ENCODE measurements at places on chromosomes 1 and 21.
A peak's percentile ranks its signal among the peaks of the same experiment; 100 is the strongest.

GRCh38 chr1:156099282-156099681 is 15.2 kb upstream of the LMNA start:
- DNase-seq: no peak

DNA sequence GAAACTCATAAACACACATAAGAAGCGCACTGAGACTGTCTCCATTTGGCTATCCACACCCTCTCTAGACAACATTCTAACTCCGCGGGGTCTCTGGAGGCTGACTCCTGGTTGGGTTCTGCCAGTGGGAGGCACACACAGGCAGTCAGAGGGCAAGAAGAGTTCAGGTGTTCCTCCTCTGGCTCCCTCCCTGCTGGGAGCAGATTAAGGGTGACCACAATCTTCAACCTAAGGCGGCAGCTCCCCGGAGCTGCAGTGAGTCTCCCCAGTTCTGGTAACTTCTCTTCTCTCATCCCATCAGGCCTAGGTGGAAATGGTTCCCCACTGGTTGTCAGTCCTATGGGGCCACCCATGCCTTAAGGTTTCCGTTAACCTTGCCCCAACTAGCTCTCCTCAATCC is 7.4 kb upstream of the TENT5C start:
- DNase-seq: no peak

- peak; percentile 58 for DNase-seq
Measured at GRCh38 chr1:221449801-221450470, 292.0 kb downstream of the DUSP10 start.

GRCh38 chr1:109802136-109802900 is 38.6 kb upstream of the EPS8L3 start:
- no peak for DNase-seq

DNA sequence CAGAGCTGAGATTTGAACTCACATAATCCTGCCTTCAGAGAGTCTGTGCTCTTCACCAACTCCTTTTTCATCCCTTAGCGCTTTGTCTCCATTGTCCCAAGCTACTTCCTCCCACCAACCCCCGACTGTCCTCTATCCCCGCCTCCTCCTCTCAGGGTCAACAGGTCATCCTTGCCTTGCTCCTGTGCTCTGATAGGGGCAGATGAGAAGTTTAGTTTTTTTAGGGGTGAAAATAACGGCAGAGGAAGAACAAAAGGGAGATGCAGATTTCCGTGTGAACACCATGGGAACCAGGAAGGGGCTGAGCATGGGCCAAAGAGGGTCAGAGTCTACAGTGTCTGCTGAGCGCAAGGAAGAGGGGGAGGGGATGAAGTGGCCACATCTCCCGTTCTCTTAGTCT is 31.9 kb downstream of the GLUL start:
- DNase-seq: no peak

- DNase-seq: peak; percentile 29
Measured at GRCh38 chr1:26693599-26694572, 1.9 kb upstream of the ARID1A start.

DNA sequence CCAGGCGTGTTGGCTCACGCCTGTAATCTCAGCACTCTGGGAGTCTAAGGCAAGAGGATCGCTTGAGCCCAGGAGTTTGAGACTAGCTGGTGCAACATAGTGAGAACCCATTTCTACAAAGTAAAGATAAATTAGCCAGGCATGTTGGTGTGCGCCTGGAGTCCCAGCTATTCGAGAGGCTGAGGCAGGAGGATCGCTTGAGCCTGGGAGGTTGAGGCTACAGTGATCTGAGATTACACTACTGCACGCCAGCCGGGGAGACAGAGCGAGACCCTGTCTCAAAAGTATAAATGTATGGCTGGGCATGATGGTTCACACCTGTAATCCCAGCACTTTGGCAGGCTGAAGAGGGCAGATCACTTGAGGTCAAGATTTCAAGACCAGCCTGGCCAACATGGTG is 51.5 kb upstream of the LBR start:
- DNase-seq: no peak

DNA sequence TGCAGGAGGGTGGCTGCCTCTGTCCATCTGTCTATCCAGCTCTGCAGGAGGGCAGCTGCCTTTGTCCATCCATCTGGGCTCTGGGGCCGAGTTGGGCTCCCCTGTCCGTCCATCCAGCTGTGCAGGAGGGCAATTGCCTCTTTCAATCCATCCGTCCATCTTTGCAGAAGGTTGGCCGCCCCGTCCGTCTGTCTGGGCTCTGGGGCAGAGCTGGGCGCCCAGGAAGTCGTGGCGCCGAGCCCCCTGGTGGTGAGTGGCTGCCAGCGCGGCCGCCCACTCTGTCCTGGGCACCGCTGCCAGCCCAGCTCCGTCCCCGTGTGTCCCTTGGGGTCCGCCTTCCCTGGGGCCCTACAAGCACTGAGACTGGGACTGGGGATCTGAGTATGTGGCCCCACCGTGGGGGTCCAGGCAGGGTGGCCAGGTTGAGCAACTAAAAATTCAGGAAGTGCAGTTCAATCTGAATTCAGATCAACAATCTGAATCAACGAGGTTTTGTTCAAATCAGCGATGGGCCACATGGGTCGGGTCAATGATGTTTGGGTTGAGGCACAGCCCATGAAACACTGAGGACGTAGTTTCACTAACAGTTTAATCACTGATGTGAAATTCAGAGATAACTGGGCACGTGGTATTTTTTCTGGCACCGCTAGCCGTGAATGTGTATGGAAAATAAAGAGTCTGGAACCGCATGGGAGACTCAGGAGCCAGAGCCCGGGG is 99.1 kb upstream of the ACTRT2 start:
- DNase-seq: no peak

GRCh38 chr1:147630447-147630846 is 39.9 kb downstream of the ACP6 start:
- no peak for DNase-seq

GRCh38 chr1:215192306-215192705 is 109.8 kb downstream of the KCNK2 start:
- peak; percentile 88 for DNase-seq

DNA sequence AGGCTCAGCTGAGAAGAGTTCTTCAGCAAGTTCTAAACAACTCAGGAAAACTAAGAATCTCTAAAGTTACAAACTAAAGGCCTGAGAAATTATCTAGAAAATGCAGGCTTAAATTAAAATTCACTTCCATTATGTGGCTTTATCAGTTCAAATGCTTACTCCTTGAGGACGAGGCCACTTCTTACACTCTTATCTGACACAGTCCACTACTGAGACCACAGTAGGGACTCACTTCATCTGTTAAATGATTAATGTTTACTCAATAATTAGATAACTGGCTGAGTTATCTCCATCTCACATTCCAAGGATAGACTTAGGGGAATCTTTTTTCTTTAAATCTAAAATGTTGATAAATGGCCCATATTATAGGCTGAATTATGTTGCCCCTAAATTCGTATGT is 1.6 kb downstream of the C1orf141 start:
- DNase-seq: no peak

- DNase-seq: peak; percentile 16
Measured at GRCh38 chr1:185281245-185281644, 35.8 kb downstream of the IVNS1ABP start.

DNA sequence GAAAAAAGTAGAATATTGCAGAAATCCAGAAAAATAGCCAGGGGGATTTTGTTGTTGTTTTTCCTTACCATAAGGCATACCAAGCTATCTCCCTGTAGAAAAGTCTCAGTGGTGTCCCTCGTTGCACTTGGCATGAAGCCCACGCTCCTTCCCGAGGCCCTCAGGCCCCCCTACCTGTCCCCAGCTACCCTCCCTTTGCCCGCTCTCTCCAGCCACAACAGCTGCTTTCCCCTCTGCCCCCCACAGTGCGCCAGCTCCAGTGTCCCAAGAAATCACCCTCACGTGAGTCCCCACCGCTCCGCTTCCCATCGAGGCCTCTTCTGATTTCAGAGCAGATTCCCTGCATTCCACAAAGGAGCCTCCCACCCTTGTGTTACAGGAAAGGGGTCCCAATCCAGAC is 8.4 kb downstream of the AGTRAP start:
- DNase-seq: no peak

- peak; percentile 94 for DNase-seq
Measured at GRCh38 chr1:221335161-221336101, 406.5 kb downstream of the DUSP10 start.

DNA sequence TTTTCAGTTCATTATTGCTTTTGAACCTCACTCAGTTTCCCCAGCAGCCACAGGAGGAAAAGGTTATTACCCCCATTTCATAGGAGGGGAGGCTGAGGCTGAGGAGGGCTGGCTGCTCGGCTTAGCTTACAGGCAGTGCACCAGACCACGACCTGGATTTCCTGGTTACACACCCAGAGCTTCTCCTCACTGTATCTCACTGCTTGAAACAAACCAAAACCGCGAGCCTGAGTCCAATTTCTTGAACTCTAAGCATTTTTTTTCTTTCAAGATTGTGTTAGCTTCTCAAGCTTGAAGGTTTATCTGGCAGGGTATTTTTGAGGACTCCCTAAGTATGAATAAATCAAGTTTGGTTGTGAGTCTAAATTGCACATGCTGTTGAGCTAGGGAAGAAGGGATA is 188.9 kb upstream of the EDN2 start:
- DNase-seq: peak; percentile 52

DNA sequence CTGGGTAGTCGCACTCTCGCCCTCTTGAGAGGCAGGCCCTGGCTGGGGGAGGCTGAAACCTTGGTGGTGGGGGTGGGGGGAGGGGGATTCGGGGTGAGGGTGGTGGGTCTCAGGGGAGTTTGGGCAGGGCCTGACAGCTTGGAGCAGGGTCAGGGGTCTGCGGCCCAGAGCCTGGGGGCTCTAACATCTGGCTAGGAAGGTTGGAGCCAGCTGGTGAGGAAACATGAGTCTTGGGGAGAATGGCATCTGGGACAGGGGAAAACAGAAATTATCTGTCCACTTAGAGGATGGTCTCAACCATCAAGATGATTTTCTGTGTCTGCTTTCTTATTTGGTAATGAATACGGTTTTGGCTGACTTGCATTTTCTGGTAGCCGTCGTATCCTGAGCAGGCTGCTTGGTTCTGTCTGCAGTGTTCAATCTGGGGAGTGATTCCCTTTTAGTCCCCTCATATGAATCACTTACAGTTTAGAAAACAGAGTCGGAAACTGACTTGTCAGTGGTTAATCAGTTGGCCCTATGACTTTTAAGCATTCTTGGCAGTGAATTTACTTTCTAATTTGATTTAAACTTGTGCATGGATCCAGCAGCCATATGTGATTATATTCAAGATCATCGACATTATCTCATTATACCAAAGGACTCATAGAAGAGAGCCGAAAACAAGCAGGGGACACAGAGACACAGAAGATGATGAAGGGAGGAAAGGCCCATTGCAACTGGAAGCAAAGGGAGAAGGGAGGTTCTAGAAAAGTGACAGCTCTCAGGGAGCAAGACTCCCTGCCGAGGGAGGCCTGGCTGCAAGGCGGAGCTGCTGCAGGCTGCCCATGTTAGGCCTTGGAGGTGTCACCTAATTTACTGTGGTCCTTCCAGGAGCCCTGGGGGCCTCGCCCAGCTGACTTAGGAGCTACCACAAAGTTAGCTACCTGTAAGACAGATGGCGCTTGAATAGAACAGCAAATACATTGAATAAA is 237.6 kb downstream of the SDCCAG8 start:
- peak; percentile 15 for DNase-seq

- DNase-seq: peak; percentile 8
Measured at GRCh38 chr1:85047472-85048295, 616 bp downstream of the MCOLN3 start.

Measured in EH (cell line).